Activated T-cell treated with anti-CD3 and anti-CD28 coated beads, Interleukin-2, amount 50 U/mL, for 24 hours (primary cell): ENCODE measurements at places on chromosomes 7 and 10.
A peak's percentile ranks its signal among the peaks of the same experiment; 100 is the strongest.

GRCh38 chr7:133830081-133830480 is 297.1 kb upstream of the LRGUK start:
- no peaks in the 10 kb centered on the region for H3K4me1 ChIP-seq
- H3K27me3 ChIP-seq, result no peaks in the 10 kb centered on the region
- peaks cover 39% of the 10 kb centered on the region for H3K36me3 ChIP-seq
- DNase-seq, result no peak
- H3K27ac ChIP-seq, result no peak overlapping the region

- no peak overlapping the region for H3K4me3 ChIP-seq
- no peaks in the 10 kb centered on the region for H3K27me3 ChIP-seq
- H3K27ac ChIP-seq, result peak overlapping the region; percentile 50
- peaks cover 66% of the 10 kb centered on the region for H3K36me3 ChIP-seq
Measured at GRCh38 chr10:12111528-12111927, 17.9 kb upstream of the SEC61A2 start.

DNA sequence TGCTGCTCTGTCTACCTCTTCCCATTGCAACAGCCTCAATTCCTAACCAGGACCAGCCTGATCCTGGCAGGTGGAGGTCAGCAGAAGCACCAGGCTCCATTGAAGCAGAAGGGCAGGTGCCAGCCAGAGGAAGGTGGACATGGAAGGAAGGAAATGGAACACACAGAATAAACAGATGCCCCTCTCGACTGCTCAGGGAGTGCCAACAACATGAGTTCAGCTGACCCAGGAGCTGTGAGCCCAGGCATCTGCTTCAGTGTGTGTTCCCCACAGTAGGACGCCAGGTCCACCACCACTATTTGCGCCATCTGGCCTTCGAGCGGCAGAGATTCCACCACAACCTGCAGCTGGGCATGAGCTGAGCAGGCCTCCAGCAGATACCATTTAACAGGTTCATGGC is 56.7 kb downstream of the GPAM start:
- no peaks in the 10 kb centered on the region for H3K27me3 ChIP-seq
- no peak overlapping the region for H3K27ac ChIP-seq
- no peak overlapping the region for H3K4me3 ChIP-seq
- no peak for DNase-seq

GRCh38 chr10:61877887-61878739 is 23.4 kb upstream of the ARID5B start:
- H3K36me3 ChIP-seq, result no peaks in the 10 kb centered on the region
- DNase-seq, result no peak
- peaks cover 31% of the 10 kb centered on the region for H3K4me1 ChIP-seq

DNA sequence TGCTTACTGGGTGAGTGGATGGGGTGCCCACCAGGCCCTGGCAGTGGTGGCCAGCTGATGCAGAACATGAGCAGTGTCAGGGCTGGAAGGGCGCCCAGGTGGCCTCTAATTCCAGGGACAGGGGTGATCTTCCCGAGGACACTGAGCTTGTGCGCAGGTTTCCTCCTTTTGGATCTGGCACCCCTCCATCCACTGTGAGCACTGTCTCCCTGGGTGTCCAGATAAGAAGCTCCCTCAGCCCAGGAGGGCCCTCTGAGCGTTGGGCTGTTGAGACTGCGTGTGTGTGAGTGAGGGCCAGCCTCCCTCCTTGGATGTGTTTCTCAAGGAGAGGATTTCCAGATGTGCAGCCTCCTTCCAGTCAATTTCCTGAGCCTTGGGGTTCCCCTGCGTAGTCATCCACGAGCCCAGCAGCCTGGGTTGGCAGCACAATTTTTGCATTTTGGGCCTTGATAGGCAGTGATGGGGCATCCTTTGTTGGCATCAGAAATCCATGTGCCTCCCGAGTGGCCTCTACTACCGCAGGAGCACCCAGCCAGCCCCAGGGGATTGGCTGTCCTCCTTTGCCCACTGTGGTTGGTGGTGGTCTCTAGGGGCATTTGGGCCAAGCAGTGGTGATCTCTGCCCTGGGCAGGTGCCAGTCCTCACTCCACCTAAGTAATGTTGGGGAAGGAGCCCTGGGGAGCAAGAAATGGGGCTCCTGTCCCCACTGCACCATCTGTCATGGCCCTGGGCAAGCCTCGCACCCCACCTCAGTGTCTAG is 20.9 kb upstream of the BTBD16 start:
- DNase-seq, result no peak
- H3K4me3 ChIP-seq, result no peak overlapping the region
- no peak overlapping the region for H3K27ac ChIP-seq
- H3K27me3 ChIP-seq, result peaks cover 6% of the 10 kb centered on the region

DNA sequence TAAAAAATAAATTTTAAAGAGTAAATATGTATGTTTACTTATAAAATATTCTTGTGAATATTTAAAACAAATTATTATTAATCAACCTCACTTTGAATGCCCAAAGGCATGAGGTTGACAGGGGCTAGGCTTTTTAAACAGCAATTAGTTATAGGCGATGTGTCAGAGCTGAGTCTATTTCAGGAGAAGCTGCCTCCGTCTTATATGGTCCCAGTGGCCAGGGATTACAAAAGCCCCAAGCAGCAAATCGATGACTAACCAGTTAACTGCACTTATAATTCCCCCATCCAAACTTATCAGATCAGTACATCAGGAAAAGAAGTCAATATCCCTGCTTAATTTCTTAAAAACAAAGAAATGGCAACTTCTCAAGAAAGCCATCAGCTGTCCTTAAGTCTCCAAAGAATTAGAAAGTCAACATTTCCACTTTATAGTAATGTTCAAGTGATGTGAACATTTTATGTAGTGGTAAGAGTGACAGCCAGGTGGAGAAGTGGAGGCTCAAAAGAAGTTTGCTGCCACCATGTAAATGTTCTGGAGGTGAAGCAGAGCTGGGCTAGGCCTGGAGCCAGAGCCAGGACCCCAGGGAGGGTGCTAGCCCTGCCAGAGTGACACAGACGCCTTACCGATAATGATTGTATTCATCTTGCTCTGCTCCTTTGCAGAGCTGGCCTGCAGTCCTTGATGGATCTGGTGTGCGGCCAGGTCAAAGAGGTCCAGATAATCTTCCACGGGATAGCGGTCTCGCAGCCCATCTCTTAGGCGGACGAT is 51.5 kb downstream of the CHST15 start:
- no peak overlapping the region for H3K27ac ChIP-seq
- no peak for DNase-seq
- H3K4me1 ChIP-seq, result peaks cover 7% of the 10 kb centered on the region
- H3K27me3 ChIP-seq, result peaks cover 7% of the 10 kb centered on the region
- no peaks in the 10 kb centered on the region for H3K36me3 ChIP-seq

DNA sequence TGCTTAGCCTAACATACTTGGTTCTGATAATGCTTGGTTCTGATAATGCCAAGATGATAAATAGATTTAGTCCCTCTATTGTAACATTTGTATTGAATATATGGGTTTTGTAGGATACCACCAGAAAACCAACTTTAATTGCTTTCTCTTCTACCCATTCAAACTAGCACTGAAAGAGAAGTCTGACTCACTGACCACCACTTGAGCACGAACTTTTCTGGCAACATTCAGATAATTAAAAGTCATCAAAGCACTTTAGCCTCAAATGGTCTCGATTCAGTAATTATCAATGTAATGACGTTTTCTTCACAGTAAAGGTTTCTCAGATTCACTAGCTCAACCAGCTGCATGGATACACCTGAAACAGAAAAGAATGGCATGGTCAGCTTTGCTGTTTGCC is 63.0 kb downstream of the HDAC9 start:
- H3K4me3 ChIP-seq, result no peak overlapping the region
- H3K4me1 ChIP-seq, result no peaks in the 10 kb centered on the region
- no peak for DNase-seq
- no peak overlapping the region for H3K27ac ChIP-seq
- H3K27me3 ChIP-seq, result peaks cover 3% of the 10 kb centered on the region

- H3K27me3 ChIP-seq, result peaks cover 12% of the 10 kb centered on the region
- peaks cover 23% of the 10 kb centered on the region for H3K4me1 ChIP-seq
- no peak overlapping the region for H3K4me3 ChIP-seq
- H3K27ac ChIP-seq, result no peak overlapping the region
Measured at GRCh38 chr10:71312811-71313789, 6.0 kb upstream of the SLC29A3 start.

DNA sequence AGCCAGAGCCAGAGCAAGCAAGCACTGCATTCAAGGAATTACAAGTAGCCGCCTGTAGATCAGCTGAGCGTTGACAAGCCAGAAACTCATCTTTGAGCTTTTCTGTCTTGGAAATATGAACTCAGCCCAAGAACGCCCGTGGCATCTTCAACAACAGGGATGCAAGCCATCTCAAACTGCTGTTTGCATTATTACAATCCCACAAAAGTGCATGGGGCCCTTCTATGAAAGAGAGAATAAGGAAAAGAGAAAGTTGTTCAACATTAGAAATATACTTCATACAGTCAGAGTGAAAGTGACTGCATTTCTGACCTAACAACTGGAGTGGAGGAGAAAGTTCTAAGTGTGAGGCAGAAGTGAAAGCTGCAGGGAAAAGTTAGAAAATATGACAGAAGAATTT is 6.5 kb downstream of the SGCE start:
- no peak overlapping the region for H3K4me3 ChIP-seq
- no peaks in the 10 kb centered on the region for H3K4me1 ChIP-seq
- peaks cover 67% of the 10 kb centered on the region for H3K27me3 ChIP-seq
- no peaks in the 10 kb centered on the region for H3K36me3 ChIP-seq

GRCh38 chr10:89695307-89695706 is 6.1 kb upstream of the KIF20B start:
- H3K4me1 ChIP-seq, result peaks cover 5% of the 10 kb centered on the region
- DNase-seq, result no peak
- no peaks in the 10 kb centered on the region for H3K36me3 ChIP-seq
- H3K4me3 ChIP-seq, result no peak overlapping the region

DNA sequence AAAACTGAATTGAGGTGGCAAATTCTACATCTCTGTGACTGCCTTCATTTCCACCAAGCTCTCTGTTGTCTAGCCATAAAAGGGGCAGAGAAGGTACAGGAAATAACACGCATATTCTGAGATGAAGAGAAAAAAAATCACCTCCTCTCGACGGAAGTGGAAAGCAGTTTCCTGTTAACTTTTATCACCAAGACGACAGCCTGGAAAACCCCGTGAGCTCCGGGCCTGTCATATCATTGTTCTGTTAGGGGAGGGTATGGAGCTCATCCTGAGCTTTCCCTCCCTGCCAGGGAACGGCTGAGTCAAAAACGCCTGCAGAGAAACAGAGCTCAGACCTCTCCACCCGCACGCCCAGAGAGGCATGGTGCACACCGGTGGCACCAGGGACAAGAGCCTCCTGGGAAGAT is 200.3 kb downstream of the PRPF18 start:
- peak overlapping the region; percentile 53 for H3K4me3 ChIP-seq
- DNase-seq, result peak; percentile 72
- H3K4me1 ChIP-seq, result peaks cover 31% of the 10 kb centered on the region

GRCh38 chr10:132944510-132944909 is 2.1 kb upstream of the CFAP46 start:
- H3K27me3 ChIP-seq, result peaks cover 59% of the 10 kb centered on the region
- no peak overlapping the region for H3K4me3 ChIP-seq
- DNase-seq, result no peak

GRCh38 chr7:139696552-139696951 is 81.2 kb downstream of the HIPK2 start:
- peaks cover 45% of the 10 kb centered on the region for H3K4me1 ChIP-seq
- H3K27me3 ChIP-seq, result no peaks in the 10 kb centered on the region
- H3K27ac ChIP-seq, result peak overlapping the region; percentile 80
- DNase-seq, result no peak
- no peak overlapping the region for H3K4me3 ChIP-seq

DNA sequence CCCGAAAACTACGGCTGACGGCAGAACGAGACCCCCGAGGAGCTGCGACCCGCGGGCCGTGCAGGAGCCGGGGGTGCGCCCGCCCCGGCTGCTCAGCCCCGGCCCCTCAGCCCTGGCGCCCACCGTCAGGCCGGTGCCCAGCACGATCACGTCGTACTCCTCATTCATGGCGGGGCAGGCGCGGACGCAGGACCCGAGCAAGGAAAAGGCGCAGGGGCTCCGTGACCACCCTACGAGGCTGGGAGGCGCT is 218 bp downstream of the GDI2 start:
- H3K4me3 ChIP-seq, result peak overlapping the region; percentile 89
- no peak for DNase-seq
- H3K4me1 ChIP-seq, result peaks cover 65% of the 10 kb centered on the region
- peak overlapping the region; percentile 98 for H3K27ac ChIP-seq
- no peaks in the 10 kb centered on the region for H3K27me3 ChIP-seq

- H3K27me3 ChIP-seq, result peaks cover 19% of the 10 kb centered on the region
- H3K27ac ChIP-seq, result peak overlapping the region; percentile 5
- H3K4me3 ChIP-seq, result peak overlapping the region; percentile 3
- peaks cover 11% of the 10 kb centered on the region for H3K4me1 ChIP-seq
Measured at GRCh38 chr7:21603972-21604749, 61.3 kb downstream of the DNAH11 start.

- no peaks in the 10 kb centered on the region for H3K27me3 ChIP-seq
- peak overlapping the region; percentile 63 for H3K4me3 ChIP-seq
- DNase-seq, result peak; percentile 62
- peaks cover 63% of the 10 kb centered on the region for H3K36me3 ChIP-seq
- peaks cover 80% of the 10 kb centered on the region for H3K4me1 ChIP-seq
- peak overlapping the region; percentile 98 for H3K27ac ChIP-seq
Measured at GRCh38 chr7:139682136-139683013, 95.4 kb downstream of the HIPK2 start.

GRCh38 chr7:44748948-44749731 is 493 bp downstream of the ZMIZ2 start:
- H3K27me3 ChIP-seq, result no peaks in the 10 kb centered on the region
- peak overlapping the region; percentile 85 for H3K27ac ChIP-seq
- H3K4me1 ChIP-seq, result peaks cover 44% of the 10 kb centered on the region
- peak overlapping the region; percentile 77 for H3K4me3 ChIP-seq
- no peak for DNase-seq
- H3K36me3 ChIP-seq, result peaks cover 26% of the 10 kb centered on the region

DNA sequence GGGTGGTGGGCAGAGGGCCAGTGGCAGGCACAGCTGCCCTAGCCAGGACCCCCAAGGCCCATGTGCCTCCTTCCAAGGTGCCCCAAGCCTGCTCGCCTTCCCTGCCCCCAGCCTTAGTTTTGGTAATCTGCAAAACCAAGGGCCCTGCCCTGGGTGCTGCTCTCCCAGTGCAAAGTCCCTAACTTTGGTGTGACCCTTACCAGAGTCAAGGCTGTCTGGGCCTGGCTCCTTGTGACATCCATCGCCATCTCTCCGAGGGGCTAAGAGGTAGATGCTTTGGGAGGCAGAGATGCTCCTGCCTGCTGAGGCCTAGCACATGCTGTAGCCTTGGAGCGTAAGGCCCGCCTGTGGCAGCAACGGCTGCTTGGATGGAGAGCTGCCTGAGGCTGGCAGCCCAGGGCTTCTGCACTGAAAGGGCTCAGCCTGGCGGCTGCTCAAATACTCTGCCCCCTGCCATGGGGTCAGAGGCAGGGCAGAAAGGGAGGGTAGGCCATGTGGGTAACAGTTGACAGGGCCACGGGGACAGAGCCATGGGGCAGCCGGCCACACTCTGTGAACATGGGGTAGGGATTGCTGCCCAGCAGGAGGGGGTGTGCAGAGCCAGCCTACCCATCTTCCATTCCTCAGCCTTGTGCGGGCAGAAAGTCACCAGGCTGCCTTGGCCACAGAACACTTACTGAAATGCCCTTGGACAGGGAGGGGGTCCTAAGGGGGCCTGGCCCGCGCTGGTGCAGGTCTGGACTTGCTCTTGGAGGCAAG is 17.9 kb upstream of the MYL7 start:
- H3K27ac ChIP-seq, result no peak overlapping the region
- no peaks in the 10 kb centered on the region for H3K27me3 ChIP-seq
- DNase-seq, result no peak
